ENCODE measurements at places on chromosomes 2 and 18.

GRCh38 chr2:220764171-220764570 is 807.9 kb downstream of the EPHA4 start:
- DNase-seq = no peak

DNA sequence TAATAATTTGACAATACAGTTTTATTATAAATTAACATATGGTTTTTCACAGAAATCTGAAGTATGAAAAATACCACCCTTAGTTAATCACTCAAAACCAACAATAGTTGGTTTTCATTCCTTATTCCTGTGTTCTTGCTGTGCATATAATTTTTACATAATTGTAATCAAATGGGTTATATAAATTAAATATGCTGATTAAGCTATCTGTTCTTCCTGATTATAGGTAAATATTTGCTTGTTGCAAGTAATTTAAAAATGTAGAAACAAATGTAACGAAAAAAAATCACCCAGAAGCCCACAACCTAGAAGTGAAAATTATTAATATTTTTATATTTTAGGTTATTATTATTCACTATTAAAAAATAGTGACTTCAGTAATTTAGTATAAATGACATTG is 98.3 kb downstream of the ZNF804A start:
- DNase-seq = no peak

DNA sequence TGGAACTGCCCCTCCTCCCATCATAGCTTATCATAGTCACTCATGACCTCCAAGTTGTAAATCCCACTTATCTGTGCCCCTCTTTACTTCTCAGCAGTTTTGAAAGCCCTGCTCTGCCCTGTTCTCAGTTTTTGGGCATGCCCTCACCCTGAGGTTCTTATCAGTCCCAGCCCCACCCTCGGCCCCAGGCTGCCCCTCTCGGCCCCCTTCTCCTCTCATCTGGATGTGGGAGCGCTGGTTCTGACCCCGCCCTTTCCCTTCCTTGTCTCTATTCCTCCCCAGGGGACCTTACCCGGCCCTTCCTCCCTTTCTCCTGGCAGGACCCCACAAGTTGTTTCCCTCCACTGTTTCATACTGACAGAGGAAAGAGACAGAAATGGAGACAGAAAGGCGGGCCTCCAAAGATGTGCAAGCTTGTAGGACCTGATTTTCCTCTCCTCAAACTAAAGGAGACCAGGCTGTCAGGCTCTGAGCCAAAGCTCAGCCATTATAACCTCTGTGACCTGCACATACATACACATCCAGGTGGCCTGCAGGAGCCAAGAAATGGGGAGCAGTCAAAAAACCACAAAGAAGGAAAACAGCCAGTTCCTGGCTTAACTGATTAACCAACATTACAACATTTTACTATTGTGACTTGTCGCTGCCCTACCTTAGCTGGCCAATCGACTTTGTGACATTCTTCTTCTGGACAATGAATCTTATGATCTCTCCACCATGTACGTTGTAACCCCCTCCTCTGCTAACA is 171.0 kb upstream of the HS6ST1 start:
- no peak for DNase-seq

DNA sequence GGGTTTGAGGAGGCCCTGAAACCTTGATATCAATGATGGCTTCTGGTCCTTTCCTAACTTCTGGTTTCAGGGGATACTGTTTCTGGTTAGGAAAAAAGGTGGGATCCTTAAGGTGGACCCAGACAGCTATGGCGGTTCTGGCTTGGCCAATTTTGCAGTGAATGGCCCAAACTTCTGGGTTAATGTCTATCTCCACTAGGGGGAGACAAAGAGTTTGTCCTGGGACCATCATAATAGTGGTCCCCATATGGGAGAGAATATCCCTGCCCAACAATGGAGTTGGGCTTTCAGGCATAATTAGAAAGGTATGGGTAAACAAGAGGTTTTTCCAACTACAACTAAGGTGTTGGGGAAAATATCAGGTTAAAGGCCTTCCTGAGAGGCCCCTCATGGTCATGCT is 273.5 kb downstream of the CALCRL start:
- no peak for DNase-seq

GRCh38 chr18:48007955-48008701 is 77.7 kb upstream of the SMAD2 start:
- peak; percentile 38 for DNase-seq

- no peak for DNase-seq
These were observed 78.6 kb downstream of the RFTN2 start for GRCh38 chr2:197596766-197597165.

DNA sequence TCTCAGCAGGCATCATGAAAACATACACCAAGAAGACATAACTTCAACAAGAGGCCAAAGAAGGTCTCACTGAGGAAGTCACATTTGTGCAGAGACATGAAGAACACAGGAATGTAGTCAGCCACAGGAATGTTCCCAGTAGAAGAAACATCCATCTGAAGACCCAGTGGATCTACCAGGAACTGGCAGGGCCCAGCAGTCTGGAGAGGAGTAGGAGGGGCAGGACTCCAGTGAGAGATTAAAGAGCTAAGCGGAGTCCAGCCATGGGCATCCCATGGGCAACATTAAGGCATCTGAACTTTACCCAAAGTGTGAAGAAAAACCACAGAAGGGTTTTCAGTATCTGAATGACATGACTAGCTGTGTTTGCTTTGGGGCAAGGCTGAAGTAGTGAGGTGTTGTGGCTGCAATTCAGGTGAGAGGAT is 103.1 kb downstream of the UPP2 start:
- DNase-seq = no peak

DNA sequence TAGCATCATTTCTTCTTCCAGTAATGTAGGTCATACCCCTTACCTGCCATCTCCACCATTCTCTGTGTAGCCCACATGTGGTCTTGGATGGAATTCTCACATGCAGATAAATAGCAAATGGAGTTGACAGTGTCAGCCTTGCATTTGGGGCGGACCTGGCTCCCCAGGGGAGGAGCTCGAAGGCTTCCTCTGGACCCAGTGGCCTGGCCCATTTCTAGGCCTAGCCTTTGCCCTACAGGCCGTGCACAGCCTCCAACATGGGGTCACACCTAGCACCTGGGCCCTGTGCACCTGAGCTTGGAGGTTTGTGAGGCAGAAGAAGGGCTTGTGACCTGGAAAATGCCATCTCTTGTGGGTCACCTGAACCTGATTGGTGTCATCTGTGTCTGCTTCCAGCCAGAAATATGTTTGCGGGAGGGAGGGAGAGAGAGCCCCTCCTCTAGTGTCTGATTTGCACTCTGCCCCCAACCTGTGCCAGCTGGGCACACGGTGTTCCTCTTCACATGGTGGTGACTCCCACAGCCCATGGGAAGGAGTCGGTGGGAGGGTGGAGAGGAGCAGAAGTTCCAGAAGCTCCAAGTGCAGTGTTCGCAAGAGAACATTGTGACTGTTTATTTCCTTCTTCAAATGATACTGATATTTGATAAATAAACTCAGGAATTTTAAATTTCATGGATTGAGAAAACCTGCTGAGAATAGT is 33.0 kb downstream of the ITGB1BP1 start:
- DNase-seq = no peak

GRCh38 chr18:10201659-10202058 is 252.8 kb upstream of the APCDD1 start:
- DNase-seq = no peak

- no peak for DNase-seq
These were observed 236.6 kb downstream of the GLI2 start for GRCh38 chr2:120972286-120972685.

DNA sequence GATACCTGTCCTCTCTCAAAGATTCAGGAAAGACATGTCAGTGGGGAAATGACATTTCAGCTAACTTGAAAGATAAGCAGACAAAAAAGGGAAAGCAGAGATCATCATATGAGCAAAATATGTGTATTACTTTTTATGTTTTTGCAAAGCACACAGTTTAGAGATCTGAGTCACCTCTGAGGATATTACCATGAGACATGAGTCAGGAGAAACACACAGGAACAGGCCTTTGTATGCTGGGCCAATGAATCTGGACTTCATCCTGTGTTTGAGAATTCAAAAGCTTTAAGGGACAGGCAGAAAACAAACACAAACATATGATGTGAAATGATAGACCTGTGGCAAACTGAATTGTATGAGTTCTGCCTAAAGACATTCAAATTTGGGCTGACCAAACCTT is 306.0 kb upstream of the EPC2 start:
- no peak for DNase-seq

DNA sequence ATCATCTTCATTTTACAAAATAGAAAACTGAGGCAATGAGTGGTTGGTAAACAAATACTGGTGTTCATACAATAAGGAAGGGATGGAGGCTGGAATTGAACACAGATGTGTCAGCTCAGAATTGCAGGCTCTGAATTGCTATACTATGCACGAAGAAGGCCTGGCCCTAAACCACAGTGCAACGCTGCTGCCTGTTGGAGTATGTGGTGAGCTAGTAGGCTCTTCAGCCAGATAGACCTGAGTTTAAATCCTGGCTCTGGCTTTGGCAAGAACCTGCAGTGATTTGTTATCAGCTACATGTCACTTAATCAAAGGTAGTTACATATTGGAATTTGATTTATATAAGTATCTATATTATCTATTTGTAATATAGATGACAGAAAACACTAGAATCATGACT is 1602.4 kb upstream of the CELF4 start:
- no peak for DNase-seq

- DNase-seq = no peak
These were observed 156.4 kb downstream of the SMAD7 start for GRCh38 chr18:48794251-48794970.

DNA sequence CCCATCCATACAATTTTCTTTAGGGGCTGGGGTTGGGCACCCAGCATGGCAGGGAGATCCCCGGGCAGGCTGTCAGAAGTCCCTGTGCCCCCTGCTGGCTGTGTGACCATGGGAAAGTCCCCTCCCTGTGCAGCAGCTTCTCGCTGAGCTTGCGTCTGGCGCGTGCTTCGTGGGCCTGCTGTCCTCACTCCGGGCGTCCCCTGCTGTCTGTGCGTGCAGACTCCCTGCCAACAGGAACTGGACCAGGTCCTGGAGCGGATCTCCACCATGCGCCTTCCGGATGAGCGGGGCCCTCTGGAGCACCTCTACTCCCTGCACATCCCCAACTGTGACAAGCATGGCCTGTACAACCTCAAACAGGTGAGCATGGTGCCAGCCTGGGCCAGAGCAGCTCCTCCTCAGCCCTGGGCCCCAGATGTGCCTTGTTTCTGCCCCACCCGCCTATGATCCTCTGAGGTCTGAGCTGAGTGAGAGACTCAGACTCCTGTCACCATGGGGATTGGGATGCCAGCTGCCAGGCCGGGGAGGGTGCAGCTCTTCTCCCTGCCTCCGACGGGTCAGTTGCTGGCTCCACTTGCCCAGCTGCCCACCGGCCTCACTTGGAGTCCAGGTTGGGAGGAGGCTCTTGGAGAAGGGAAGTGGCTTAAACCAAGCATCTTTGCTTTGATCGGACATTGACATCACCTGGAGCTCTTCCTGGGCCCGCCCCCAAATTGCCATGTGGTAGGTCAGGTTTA is 28.6 kb downstream of the IGFBP2 start:
- DNase-seq = no peak

DNA sequence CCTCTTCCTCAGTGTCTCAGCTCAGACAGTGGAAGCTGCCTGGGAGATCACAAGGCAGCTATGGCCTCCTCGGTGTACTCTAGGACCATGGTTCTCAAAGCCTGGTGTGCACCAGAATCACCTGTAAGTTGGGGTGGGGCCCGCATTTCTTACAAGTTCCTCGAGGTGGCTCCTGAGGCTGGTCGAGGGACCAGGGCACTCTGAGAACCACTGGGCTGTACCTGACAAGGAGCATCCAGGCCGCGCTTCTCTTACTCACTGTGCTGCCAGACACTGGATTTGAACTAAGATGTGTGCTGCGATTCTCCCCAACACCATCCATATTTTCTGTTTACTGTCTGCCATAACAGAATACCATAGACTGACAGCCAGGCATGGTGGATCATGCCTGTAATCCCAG is 59.5 kb downstream of the DIPK1C start:
- no peak for DNase-seq

DNA sequence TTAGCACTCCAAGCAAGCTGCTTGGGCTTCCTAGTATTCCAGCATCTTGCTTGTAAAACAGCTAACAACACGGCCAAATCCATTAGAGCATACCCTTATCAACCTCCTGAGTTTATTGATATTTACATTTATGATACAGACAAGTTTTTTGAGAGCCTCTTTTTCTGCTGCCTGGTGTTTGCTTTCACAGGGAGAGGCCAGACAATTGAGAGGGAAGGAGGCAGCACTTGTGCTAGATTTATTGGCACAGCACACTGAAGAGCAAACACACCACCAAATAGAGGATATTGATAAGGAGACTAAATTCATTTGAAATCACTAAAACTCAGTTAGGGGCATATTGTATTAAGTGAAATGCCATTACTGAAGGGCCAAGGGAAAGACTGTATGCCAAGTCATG is 1142.3 kb upstream of the FANCL start:
- DNase-seq = no peak

GRCh38 chr18:72833471-72833870 is 34.3 kb downstream of the NETO1 start:
- DNase-seq = no peak

- no peak for DNase-seq
These were observed 29.4 kb downstream of the PLEKHM3 start for GRCh38 chr2:207995887-207996286.

DNA sequence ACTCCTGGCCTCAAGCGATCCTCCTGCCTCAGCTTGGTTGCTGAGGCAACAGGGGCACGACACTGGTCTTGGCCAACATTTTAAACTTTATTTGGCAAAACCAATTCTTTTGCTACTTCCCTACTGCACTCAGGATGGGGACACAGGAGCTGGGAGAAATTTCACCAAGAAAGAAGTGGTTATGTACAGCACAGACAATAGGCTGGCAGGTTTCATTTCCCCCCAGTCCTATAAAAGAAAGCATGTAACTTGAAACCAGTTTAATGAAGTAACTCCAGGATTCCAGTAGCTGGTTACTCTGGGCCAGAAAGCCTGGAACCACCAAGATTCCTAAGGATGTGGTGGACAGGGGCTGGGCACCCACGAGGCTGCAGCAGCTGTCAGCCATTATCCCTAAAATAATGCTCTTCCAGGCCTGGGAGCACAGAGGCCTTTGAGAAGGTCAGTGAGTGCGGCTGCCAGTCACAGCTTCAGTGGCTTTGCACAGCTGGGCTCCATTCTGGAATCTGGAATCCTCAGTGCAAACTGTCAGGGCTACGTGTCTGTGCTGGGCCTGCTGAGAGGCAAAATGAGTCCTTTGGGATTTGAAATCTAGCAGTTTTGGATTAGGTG is 142.3 kb upstream of the ITGA6 start:
- DNase-seq = peak; percentile 26

DNA sequence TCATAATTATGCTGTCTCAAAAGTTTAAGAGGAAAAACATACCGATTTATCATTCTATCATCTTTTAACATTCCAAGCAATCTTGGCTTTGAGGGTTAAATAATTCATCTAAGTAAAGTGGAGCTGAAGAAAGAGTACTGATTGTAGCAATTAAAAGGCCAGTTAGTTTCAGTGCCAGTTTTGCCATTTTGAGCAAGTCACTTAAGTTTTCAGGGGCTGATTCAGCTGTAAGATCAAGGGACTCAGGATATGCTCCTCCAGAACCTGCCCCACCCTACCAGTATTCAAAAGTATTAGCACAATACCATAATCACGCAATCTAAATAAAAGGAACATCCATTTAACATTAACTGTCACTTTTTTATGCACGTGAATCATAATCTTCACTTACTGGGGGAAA is 1.9 kb downstream of the SS18 start:
- no peak for DNase-seq

GRCh38 chr2:69801745-69802290 is 27.6 kb upstream of the GMCL1 start:
- DNase-seq = no peak

Measured in hippocampal formation (tissue), 2 donors.